HEK293T (cell line): ENCODE measurements at places on chromosomes 1 and 21.

GRCh38 chr21:27557356-27557755 lies 590.5 kb upstream of the ADAMTS5 start:
- DNase-seq, result no peak

GRCh38 chr1:235295902-235296350 lies 32.1 kb downstream of the ARID4B start:
- DNase-seq, result no peak

DNA sequence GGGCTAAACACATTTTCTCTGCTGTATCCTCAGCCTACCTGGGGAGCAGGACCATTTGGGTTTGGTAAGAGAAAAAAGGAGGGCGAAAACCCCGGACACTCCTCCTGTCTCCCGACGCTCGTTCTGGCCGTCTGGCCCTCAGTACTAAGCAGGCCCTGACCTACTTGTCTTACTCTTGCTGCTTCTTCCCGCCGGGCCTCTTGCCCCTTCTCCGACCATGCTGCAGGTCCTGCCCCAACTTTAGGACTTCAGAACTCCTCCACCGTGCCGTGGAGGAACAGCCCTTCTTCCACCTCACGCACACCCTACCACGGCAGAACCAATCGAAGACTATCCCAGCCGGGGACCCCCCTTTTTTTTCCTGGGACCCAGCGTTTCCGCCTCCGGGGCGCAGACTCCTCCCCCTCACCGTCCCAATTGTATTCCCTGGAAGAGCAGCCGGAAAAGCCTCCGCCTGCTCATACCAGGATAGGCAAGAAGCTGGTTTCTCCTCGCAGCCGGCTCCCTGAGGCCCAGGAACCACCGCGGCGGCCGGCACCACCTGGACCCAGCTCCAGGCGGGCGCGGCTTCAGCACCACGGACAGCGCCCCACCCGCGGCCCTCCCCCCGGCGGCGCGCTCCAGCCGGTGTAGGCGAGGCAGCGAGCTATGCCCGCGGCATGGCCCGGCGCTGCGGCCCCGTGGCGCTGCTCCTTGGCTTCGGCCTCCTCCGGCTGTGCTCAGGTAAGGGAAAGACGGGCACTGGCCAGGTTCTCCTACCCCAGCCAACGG lies at the start of gene CHRNB2:
TSS of gene CHRNB2 (plus strand) at position 393 of the 771 bp plus-strand sequence. CDS start at position 660, 267 bp downstream.
- DNase-seq, result peak; percentile 91

- no peak for DNase-seq
Measured at GRCh38 chr1:11559591-11559970, 80.6 kb downstream of the DISP3 start.

DNA sequence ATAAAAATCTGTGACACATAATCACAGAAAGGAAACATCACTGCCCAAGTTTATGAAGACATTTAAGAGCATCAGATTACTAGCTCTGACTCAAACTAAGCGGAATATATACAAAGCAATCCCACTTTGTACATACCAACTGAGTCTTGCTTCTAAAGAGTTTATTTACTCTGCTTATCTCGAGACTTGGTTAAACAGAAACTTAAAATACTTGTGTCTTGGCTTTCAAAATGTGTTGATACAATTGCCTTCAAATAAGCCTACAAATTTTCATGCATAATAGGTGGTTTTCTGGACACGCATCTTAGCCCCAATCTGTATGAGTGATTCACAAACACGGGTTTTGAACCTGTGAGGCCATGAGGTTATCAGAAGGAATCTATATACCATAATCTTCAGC lies 21.0 kb downstream of the CD160 start:
- DNase-seq, result no peak

GRCh38 chr1:2474933-2475371 lies 1.1 kb upstream of the PLCH2 start:
- no peak for DNase-seq

DNA sequence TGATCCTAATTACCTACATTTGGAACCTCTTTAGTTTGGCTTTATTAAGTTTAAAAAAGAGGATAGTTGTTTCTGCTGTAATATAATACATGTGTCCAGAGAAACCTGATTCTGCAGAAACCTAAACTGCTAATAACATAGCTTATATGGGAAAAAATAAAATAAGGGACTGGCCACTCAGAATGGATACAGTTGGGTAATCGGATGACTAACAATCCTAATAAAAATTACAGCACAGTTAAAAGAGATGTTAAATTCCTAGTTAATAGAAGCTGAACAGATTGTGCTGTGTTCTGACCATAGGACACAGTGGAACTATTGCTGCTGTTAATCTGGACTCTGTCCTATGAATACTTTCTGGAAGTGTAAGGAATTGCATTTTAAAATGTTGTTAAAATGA lies 16.0 kb downstream of the ARV1 start:
- DNase-seq, result no peak

GRCh38 chr1:167911413-167911812 lies 2.5 kb downstream of the ADCY10 start:
- no peak for DNase-seq

- no peak for DNase-seq
Measured at GRCh38 chr1:92315766-92316599, 17.1 kb downstream of the RPAP2 start.

GRCh38 chr1:166952002-166952746 lies 23.2 kb downstream of the ILDR2 start:
- no peak for DNase-seq

DNA sequence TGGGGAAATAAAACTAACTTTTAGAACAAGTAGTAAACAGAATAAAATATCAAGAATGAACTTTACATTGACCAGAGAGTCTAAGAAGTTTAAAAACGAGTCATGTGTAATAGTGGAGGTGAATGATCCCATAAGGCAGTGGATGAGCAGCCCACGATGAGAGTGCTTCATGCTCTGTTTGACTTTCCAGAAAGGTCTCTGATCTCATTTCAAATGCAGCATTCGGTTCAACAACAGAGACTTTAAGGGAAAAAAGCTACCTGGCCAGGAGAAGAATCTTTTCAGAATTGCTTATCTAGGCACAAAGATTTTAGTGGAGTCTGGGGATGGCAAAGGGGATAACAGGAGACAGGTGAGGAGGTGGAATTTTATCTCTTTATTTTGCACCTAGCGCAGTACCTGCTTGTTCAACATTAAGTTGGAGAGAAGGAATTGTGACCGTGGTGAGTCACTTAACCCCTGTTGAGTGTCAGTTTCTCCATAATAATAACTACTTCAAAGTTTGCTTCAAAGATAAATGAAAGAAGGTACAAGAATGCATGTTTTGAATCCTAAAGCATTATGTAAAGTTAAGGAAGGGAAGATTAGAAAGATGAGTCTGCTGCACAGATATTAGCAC lies 94.9 kb upstream of the KIF26B start:
- no peak for DNase-seq

DNA sequence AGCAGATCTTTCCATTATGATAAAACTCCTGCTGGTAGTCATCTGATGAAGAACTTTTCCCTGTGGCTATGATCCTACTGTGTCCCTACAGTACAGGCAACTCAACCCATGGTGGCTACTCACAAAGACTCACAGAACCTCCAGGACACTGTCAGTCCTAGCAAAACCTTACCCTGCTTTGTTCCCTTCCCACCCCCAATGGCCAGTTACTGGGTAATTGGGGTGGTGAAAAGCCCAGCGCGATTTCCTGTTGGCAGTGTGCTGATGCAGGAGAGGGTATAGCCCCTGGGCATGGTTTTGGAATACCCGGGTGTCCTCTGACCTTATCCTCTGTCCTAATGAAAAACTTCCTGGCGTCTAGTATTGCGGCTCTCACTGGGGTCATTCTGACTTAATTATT lies 533 bp upstream of the RGL1 start:
- no peak for DNase-seq
